ENCODE measurements at places on chromosomes 7 and 10.

- DNase-seq: no peak
Observed at GRCh38 chr7:44081266-44081748, 1.0 kb downstream of the POLM start.

DNA sequence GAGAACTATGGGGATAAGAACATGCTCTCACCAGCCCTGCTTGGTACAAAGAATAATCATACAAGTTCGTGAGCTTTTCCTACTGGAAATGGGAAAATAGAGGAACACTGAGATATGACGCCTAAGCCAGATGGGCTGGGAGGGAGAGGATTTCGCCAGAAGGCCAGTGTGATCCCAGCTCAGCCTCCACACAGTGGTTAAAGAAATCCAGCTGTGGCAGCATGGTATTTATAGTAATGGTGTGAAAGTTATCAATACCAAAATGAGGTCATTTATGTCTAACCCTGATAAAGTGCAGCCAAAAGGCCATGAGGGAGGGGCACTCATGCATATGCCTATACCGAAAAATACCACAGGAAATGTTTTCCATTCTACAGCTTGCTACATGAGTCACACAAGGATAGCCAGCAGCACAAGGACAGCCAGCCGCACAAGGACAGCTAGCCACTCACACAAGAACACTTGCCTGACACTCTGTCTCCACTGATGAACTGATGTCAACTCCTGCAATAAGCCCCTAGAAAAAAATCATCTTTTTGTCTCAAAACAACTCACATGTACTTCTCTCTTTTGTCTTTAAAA, 49.4 kb downstream of the FRMPD2 start:
- DNase-seq: no peak

GRCh38 chr7:80902019-80902418, 16.8 kb downstream of the SEMA3C start:
- DNase-seq: no peak

DNA sequence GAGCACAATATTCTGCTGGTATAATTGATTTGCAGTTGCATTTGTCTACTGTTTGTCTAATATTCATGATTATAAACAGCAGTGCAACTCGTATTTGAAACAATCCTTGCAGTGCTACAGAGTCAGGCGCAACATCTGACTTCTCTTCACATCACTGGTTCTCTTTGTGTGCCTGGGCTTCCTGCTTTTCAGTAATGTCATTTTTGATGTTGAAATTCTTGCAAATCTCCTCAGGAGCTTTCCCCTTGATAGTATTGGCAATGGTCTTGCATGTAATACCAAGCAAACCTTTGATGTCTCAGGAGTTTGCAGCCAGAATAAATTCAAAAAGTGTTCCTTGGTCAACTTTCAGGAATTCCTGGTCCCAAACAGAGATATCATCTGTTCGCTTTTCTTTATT, 20.2 kb downstream of the HPS6 start:
- no peak for DNase-seq

GRCh38 chr10:100828738-100829096, 83.3 kb downstream of the PAX2 start:
- DNase-seq: no peak

DNA sequence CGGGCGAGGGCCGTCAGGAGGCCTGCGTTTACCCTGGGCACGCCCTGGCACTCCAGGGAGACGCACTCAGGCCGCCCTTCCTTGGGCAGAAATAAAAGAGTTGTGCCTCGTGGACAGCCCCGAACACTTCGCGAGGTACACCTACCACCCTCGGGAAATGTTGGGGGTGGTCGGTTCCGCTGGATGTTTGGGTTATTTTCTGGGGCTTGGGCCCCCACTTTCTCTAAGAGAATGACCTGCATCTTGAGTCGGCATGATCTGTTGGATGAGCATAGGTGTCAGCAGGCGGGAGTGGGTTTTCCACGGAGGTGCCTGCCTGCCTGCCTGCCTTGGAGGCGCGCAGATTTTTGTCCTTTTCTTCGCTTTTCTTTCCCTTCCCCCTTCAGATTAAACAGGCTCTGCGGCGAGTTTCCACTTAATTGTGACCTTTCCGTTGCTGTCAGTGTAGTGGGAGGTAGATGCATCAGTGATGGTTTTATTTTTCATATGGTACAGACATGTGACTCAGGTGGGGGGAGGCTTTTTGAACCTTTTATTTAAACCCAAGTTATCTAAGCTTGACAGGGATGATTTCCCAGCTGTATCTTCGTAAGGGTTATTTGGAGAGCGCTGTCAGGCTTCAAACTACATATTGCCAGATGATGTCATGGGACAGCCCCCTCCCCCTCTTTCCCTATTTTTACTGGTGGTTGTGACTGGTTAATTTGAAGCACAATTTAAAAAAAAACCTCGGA, 661 bp downstream of the HECTD2 start:
- no peak for DNase-seq

DNA sequence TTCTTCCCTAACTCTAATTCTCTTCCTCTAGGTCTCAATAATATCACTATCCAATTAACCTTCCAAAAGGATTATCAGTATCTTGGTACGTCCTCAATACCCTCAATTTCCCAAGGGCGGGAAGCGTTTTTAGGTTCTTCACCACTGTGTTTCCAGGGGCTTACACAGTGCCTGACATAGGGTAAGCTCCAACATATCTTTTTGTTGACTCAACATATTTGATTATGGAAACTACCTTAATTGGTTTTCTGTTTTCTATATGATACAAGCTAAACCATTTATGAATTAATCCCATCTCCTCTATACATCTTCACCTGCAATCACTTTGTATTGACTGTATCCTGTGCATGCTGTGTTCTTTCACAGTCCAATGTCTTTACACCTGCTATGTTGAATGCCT, 987.3 kb downstream of the GRID1 start:
- DNase-seq: no peak

DNA sequence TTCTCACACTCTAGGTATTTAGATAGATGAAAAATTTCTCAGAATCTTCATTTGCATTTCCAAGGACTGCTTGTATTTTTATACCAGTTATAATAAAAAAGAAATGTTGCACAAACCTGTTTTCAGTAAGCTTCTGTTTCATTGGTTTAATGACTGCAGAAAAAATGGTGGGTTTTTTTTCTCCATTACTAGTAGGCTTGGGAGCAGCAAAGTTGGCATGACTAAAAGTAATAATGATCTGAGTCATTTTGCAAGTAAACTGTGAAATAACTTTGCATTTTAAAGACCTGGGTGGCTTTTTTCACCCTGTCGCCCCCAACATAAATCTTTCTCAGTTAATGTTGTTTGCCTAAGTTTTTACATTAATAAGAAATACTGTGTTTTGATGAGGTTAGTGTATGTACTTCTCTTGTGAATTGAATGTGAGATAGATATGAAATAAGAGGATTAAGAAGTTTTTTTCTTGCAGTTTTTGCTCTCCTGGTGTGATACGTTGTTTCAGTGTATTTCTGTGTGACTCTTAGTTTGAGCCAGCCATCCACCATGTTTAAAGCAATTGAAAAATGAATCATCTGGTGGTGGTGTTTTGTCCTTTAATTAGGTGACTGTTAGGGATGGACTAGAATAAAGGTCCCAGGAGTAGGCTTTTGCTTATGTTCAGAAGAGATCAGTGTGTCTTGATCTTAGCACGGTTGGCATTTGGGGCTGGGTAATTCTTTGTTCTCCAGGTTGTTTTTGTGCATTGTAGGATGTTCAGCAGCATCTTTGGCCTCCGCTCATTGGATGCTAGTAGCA, 1.8 kb downstream of the GNAI1 start:
- DNase-seq: no peak

DNA sequence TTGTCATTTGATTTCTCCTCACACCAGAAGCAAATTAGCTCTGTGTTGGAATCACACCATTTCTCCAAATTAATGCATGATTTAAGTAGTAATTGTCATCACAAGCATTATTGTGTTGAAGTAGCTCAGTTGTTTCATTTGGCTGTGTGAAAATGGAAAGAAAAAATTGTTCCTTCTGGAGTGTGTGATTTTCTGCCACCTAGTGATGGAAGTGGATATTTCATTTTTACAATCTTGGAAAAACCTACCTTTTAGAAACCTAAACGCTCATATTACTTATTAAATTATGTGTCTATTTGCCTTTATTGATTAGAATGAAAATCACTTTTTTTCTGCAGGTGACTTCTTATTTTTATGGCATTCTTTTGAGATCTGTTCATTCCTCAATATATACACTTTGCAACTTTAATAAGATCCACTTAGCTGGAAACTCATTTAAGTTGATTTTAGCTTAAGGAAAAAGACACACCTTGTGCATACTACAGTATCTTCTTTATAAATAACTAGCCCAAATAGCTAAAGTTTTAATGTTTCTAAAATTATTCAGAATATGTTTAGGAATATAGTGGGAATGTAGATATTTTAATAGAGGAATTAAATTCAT, 50.0 kb downstream of the SRI start:
- DNase-seq: no peak

DNA sequence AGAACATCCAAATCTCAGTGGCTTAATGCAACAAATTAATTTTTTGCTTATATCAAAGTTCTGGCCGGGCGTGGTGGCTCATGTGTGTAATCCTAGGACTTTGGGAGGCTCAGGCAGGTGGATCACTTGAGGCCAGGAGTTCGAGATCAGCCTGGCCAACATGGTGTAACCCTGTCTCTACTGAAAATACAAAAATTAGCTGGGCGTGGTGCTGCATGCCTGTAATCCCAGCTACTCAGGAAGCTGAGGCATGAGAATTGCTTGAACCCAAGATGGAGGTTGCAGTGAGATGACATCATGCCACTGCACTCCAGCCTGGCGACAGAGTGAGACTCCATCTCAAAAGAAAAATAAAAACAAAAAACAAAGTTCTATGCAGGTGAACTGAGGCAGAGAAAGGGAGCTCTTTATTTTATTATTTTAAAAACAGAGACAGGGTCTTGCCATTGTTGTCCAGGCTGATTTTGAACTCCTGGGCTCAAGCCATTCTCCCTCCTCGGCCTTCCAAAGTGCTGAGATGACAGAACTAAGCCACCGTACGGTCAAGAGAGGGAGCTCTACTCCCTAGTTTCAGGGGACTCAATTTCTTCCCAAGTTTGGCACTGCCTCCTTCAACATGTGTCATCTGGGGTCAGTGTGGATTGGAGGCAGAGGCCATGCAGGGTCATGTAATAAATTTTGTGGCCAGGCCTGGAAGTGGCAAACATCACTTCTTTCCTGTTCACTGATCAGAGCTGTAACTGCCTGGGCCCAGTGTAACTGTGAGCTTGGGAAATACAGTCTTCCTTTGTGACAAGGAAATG, 2.4 kb downstream of the ADCK2 start:
- DNase-seq: no peak

GRCh38 chr7:90723866-90724265, 127.7 kb downstream of the CDK14 start:
- DNase-seq: no peak

- DNase-seq: no peak
Observed at GRCh38 chr7:49937608-49938007, 155.4 kb downstream of the ZPBP start.

GRCh38 chr10:725786-726185, 36.3 kb upstream of the DIP2C start:
- no peak for DNase-seq

DNA sequence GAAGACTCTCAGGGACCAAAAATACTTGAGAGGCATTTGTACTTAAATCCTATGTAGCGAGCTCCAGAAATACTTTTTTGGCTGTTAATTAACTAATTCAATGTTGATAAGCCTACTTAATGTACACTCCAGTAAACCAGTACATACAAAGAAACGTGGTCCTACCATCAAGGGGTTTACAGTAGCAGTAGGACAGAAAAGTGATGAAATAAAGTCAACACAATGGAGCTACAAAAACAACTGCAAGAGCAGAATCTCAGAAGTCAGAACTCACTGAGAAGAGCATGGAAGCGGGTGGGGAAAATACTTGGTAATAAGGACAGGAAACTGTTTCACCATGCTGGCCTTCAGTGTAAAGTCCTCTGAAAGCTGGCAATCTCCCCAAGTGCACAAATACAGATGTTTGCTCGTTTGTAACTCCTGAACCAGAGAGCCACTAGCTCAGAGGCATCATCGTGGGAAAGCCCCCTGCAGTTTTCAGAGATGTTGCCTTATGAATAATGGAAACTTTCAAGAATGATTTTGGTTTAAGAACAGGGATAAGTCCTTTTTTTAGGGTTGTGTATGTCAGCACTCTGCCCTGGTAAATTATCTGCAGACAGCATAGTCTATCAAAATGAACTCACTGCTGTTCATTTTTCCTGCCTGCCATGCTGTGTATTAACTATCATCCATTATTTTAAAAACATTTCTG, 233.2 kb downstream of the SORCS1 start:
- no peak for DNase-seq

- no peak for DNase-seq
Observed at GRCh38 chr10:59865101-59865500, 41.3 kb downstream of the CCDC6 start.

- DNase-seq: no peak
Observed at GRCh38 chr10:8213735-8214134, 159.2 kb downstream of the GATA3 start.

DNA sequence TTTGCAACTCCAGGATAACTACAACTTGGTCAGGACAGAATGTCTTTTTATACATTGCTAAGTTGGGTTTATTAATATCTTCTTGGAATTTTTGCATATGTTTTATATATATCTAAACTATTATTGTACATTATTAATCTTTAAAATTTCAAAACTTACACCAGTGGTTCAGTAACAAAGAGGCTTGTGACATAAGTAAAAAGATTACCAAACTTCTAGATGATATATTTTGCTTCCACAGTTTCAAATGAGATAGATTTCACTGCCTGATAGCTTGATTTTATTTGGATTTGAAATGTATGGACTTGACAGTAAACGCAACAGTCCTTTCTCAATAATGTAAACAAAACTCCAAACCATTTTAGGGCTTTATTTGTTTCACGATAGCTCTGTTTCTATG, 701.2 kb upstream of the IGFBP3 start:
- DNase-seq: no peak

DNA sequence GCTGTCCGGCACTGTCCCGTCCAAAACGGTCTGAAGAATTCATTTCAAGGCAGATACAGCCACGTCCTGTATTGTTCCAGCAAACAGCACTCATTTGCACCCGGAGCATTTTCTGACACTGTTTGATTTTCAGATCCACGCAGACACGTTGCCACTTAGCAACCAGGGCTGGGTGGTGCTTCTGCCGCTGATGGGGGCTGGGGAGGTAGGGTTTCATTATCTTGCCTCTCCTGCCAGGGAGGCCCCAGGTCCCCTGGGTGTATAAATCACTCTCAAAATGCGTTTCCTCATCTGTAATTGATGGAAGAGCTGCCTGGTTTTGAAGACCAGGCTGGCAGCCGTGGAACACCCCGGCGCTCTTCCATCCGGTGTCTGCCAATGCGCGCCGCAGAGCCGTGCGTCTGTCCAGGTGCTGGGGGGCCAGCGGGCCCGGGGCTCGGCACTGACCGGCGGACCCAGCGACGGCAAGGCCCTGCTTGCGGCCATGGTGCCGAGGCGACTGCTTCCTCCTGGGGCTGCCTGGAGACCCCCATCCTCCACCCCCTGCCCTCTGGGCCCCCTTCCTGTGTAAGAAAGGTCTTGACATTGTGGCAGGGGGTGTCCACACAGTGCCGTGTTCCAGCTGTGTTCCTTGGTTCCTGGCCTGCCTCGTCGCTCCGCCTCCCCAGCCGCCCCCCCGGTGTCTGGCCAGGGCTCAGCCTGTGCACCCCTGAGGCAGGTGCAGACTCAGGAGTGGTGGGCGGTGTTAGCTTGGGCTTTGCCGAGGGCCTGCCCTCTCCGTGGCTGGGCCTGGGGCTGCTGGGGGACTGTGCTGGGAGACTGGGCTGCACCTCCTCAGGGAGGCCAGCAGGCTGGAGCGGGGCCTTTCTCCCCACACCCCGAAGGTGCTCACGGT, 16.6 kb downstream of the ADGRA1 start:
- DNase-seq: no peak
